GM04503 (cell line): ENCODE measurements at places on chromosomes 2 and 18.

- DNase-seq, result no peak
Observed at GRCh38 chr2:10989151-10989550, 77.4 kb downstream of the KCNF1 start.

DNA sequence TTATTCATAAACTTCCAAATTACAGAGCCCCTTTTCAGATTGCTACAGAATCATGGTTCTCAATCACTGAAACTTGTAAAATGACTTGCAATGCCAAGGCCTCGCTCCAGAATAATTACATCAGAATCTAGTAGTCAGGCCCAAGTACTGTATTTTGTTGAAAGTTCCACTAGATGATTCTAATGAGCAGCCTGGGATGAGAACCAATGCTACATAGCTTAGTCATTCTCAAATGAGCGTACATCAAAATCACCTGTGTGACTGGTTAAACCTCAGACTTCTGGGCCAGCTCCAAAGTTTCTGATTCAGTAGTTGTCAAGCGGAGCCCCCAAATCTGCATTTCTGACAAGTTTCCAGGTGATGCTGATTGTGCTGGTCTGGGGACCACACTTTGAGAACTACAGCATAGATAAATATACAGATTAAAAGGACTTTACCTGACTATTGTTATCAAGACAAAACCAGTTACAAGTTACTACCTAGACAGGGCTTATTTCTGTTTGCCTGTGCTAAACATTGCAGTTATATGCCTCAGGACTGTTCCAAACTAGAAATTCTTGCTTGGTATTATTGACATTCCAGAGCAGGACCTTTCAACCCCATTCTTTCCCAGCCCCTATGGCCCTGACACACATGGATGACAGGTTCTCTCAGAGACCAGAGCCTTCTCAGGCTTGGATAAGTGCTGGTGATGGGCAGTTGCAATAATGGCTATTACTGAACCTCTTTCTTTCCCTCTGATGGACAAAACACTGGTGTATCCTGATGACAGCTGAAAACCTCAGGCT lies 83.1 kb downstream of the UPP2 start:
- no peak for DNase-seq

GRCh38 chr2:68730828-68731227 lies 3.8 kb upstream of the ARHGAP25 start:
- no peak for DNase-seq

DNA sequence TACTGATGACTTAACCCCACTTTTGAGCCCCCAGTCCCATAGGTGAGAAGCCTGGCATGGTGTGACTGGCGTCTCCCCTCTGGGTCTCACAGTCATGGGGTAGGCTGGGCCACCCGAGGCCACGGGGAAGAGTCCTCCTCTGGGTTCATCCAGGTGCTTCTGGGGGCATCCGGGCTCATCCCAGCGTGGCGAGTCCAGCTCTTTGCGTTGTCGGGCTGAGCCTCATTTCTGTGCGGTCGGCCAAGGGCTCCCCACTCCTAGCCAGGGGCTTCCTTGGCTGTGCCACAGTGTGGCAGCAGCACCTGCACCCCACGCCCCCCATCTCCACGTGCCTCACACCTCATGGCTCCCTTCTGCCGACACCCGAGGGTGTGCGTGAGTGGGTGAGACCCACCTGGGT lies 27.6 kb upstream of the SNED1 start:
- DNase-seq, result no peak

GRCh38 chr2:216721141-216721540 lies 25.8 kb upstream of the IGFBP5 start:
- DNase-seq, result no peak

DNA sequence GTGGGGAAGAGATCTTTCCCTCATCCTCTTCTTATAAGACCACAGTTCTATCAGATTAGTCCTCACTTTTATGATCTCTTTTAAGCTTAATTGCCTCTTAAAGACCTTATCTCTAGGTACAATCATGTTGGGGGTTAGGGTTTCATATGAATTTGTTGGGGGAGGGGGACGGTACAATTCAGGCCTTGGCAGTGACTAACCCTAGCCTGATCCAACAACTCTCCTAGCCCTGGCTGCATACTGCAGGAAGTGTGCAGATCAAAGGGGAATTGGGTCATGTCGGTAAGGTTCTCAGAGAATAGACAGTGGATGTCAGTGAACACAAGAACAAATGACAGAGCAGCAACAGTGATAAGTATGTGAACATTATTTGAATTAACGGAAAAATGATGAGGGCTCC lies 16.4 kb downstream of the CAPN13 start:
- DNase-seq, result no peak

DNA sequence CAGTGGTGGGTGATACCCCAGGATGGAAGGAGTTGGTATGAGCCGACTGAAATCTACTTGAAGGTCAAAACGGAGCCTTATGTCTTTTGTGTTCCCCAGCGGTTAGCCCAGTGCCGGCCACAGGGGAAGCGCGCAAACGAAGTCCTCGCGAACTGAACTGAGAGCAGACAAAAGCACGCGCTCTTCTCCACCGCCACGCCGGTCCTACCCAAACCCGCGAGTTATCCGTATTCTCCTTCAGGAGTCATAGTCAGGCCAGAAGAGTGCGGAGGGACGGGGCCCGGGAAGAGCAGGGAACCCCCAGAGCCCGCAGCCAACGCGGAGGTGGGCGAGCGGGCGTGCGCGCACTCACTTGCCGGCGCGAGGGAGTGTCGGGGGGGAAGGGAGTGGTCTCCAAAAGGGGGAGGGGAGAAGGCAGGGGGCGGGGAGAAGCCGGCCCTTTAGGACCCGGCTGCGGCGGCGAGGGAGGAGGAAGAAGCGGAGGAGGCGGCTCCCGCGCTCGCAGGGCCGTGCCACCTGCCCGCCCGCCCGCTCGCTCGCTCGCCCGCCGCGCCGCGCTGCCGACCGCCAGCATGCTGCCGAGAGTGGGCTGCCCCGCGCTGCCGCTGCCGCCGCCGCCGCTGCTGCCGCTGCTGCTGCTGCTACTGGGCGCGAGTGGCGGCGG lies at the start of gene IGFBP2:
TSS of gene IGFBP2 (plus strand) at position 469 of the 664 bp plus-strand sequence. CDS start at position 573, 104 bp downstream.
- no peak for DNase-seq

- DNase-seq, result no peak
Observed at GRCh38 chr2:237725661-237726060, 72.9 kb upstream of the RBM44 start.

DNA sequence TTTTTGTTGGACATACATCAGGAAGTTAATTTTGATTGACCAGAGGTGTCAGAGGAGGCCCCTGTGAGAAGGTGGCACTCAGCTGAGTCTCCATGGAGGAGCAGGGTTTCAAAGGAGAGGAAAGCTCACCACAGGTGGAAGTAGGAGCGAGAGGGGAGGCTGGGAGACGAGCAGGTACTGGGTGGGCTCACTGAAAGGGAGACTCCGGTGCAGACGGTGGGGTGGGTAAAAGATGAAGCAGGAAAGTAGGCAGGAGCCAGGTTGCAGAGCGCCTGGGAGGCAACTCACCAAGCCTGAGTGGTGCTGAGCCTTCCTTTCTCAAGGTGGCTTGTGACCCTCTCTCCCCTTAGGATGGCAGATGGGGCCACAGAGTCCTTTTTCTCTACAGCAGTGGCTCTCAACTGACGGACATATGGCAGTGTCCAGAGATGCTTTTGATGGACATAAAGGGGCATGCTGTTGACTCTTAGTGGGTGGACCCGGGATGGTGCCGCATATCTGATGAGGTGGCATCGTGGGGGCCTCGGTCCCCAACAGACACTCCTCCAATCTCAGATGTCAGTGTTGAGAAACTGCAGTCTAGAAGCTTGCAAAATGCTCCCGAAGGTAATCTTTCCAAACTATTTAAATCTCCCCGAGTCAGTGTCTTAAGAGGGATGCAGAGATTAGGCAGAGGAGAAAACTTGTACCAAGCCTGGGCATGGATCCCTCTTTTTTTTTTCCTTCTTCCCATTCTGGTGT lies 64.0 kb downstream of the LPIN1 start:
- DNase-seq, result no peak

DNA sequence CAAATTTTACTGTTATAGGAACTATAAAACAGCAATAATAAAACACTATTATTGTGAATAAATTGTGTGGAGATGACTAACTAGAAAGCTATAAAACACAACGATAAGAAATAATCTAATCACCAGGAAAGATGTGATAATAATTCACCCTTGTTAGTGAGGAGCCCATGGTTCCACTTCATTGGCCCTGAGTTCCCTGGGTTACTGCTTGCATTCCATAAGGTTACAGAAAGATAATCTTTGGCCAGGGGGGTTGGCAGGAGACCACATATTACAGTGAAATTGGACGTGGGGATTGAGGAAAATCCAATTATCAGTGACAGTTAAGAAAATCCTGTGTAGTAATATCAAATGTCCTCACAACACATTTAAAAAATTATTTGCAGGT lies 2.5 kb upstream of the CPO start:
- DNase-seq, result no peak

DNA sequence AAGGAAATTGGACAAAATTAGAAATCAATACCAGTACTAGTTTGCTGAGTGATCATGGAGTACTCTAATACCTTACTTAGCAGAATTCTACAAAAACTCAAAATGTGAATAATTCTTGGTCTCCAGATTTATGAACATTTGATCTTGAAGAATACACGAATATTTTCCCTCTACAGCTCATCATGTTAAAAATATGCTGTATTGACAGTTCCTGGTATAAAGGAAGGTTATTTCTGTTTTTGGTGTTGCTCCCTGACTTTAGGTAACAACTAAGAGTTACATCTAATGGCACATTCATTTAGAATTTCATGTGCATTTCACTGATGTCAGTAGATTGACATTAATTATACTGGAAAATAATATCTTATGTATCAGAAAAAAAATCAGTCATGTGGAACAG lies 479.2 kb upstream of the PKDCC start:
- DNase-seq, result no peak

DNA sequence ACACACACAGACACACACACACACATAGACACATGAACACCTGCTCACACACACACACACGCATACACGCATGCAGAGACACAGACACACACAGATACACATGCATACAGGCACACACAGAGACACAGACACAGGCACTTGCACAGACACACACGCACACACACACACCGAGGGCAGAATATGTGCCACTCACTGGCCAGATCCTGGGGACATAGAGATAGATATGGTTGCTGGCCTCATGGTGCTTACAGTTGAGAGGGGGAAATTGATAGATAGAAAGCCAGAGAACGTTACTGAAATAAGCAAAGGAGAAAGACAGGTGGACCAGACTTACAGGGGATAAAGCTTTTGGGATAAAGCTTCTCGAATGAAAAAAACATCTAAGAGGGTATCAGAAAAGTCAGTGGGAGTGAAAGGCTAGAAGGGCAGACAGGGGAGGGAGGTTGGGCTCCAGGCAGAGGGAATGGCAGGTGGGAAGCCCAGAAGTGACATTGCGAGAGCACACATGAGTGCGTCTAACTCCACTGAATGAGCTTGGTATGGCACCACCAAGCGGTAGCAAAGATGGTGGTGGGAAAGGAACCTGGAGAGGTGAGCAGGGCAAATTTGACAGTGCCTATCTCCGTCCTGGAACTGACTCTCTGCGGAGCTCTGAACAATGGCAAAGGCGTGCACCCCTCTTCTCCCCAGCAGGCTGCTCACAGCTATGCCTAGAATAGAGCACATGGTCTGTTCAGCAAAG lies 390.1 kb upstream of the TRIB2 start:
- no peak for DNase-seq

GRCh38 chr18:76390452-76391035 lies 104.5 kb downstream of the ZNF516 start:
- no peak for DNase-seq

DNA sequence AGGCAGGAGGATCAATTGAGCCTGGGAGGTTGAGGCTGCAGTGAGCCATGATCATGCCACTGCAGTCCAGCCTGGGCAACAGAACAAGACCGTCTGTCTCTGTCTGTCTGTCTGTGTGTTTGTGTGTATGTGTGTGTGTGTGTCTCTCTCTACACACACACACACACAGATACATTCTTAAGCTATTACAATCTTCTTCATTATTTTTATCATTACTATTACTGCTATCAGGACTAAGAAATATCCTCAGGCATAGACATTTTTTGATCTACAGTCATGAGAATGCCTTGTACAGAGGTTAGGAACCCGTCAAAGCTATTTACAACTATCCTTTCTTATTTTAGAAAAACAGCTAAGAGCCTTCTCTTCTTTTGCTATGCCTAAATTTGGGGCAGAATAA lies 207.4 kb downstream of the NEDD4L start:
- DNase-seq, result no peak

- no peak for DNase-seq
Observed at GRCh38 chr2:132979339-132980093, 309.5 kb upstream of the LYPD1 start.

DNA sequence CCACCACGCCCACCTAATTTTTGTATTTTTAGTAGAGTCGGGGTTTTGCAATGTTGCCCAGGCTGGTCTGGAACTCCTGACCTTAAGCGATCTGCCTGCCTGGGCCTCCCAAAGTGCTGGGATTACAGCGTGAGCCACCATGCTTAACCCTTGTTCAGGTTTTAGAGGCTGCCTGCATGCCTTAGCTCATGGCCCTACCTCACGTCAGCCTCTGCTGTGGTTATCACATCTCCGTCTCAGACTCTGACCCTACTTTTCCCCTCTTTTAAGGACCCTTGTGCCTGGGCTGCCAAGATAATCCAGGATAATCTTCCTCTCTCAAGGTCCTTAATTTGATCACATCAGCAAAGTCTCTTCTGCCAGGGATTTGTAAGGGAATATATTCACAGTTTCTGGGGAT lies 98.2 kb upstream of the PMAIP1 start:
- no peak for DNase-seq

DNA sequence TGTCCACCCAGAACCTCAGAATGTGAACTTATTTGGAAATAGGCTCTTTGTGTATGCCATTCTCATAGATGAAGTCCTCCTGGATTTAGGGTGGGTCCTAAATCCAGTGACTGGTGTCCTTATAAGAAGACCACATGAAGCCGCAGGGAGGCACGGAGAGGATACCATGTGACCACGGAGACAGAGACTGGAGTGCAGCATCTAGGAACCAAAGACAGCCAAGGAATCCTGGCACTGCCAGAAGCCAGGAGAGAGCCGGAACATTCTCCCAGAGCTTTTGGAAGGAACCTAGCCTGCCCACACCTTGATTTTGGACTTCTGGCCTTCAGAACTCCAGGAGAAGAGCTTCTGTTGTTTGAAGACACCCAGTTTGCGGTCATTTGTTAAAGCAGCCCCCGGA lies 49.7 kb downstream of the ARL4C start:
- no peak for DNase-seq

GRCh38 chr2:182558564-182558963 lies 131.7 kb upstream of the PDE1A start:
- no peak for DNase-seq

DNA sequence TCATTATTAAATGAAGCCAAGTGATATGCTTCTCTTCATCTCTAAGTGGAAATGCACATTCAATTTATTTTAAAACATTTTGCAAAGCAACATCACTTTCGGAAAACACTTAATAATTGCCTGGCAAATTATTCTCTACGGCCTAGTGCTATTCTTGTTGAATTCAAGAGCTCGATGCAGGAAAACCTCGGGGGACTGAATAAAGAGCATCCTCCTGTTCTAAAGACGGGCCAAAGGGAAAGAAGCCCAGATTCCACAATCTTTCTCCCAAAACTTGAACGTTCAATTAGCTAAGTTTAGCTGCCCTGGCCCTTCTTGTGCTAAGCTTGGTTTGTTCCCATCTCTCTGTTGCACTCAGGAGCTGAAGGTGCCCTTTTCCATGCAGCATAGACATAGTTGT lies 23.2 kb upstream of the SEH1L start:
- no peak for DNase-seq
